Suppressor macrophage (primary cell): ENCODE measurements at places on chromosomes 12 and 14.

DNA sequence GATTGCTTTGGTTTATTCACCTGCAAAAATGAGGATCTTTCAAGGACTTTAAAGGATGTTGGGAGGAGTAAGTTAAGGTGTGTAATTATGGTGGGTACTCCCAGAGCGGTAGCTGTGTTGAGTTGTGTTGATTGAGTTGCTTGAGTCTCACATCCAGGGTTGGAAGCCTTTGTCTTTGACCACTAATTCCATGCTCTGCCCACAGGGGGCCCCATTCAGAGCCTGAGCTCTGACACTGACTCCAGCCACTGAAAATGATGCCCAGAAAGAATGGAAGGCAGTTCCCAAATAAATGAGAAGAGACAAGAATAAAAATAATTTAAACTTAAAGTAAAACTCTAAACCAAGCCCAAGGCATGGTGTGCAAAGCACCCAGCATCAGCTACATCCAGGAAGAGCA, 237.4 kb upstream of the PWP1 start:
- DNase-seq, result peak; percentile 47

DNA sequence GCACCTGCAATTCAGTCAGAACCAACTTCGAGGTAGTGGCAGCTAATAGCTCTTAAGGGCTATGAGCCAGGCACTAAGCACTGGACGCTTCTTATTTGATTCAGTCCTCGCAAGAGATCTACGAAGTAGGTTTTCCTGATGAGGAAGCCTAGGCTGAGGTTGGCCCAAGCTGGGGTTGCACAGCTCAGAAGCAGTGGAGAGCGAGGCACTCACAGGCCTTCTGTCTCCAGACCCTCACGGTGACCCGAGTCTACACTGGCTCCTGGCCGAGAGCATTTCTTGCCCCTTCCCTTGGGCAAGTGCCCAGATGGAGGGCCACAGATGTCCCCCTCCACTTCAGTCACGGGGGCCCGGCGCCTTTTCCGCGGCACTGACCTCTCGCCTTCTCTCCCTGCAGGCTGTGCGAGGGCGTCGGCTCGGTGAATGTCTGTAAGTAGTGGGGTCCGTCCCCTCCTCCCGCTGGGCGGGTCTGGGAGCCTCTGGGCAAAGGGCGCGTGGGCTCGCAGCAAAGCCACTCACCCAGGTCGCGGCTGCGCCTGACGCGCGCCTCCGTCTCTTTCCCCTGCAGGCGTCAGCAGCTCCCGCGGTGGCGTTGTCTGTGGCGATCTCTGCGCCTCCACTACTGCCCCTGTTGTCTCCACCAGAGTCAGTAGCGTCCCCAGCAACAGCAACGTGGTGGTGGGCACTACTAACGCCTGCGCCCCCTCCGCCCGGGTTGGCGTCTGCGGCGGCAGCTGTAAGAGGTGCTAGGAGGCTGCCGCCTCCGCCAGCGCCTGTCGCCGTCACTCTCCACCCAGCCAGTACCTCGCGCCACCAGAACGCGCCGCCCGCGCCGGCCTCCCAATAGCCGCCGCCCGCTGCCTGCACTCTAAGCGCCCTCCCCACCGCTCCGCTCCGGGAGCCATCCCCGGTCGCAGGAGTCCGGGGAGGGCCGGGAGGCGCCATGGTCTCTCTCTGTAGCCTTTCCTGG, 13.1 kb downstream of the KRT83 start:
- peak; percentile 74 for DNase-seq

- DNase-seq, result no peak
These were observed 18.8 kb downstream of the KCNH5 start for GRCh38 chr14:63026491-63026890.

GRCh38 chr12:100463661-100464060, 10.0 kb upstream of the NR1H4 start:
- no peak for DNase-seq

- peak; percentile 16 for DNase-seq
These were observed 42.7 kb downstream of the ATF7IP start for GRCh38 chr12:14408208-14408607.

DNA sequence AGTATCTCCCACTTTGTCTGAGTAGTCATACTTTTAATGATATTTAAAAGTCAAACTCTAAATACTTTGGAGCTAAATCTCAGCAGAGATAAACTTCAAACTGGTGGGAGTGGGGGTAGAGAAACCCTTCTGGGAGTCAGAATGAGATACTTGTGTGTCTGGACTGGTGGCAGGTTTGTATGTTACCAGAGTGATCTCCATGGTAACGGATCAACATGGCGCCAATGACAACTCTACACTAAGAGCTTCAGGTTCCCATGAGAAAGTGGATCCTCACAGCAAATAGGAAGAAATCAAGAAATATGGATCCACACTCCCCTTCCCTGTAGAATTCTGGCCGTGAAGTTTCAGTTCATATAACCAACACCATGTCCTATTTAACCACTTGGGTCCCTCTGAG, 121.9 kb downstream of the ETV6 start:
- no peak for DNase-seq

DNA sequence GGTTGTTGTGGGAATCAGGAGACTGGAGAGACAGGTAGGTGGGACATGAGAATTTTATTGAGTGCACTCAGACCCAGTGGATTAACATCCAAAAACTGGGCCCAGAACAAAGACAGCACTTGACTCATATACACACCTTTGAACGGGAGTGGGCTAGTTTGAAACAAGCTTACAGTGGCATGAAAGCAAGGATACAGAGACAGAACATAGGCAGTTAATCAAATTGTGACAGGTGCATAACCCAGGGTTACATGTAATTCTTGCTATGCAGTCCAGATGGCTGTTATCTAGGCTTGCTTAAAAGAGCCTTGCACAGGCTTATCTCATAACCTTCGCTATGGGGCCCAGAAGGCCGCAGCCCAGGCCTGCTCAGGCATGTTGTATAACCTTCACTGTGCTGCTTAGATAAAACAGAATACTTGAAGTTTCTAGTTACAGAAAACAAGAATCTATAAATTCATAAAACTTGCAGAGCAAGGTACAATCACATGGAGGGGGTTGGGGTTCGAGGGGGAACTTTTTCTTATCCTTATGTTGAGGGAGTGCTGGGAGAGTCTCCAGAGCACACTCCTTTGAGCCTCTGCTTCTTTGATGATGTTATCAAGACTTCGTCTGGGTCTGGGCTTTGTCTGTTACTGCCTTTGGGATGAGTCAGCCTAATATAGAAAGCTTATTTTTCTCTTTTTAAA, 81.7 kb downstream of the TNFAIP2 start:
- no peak for DNase-seq

DNA sequence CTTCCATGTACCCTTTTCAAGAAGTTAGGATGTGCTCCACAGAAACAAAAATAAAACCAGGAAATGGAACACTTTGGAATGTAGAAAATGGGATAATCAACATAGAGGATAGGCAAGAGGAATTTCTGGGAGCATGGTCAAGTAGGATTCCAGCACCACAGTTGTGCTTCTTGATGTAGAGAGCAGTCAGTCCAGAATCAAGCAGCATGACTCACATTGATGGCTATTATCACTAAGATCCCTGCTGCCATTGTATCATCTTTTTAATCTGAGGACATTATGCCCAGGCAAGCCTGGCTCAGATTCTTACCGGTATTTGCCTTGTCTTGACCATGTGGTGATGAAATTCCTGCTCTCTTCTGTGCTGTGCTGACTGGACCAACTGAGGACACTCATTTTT, 5.7 kb downstream of the ETFRF1 start:
- no peak for DNase-seq

- no peak for DNase-seq
These were observed 2.4 kb upstream of the MEG3 start for GRCh38 chr14:100823413-100824080.

DNA sequence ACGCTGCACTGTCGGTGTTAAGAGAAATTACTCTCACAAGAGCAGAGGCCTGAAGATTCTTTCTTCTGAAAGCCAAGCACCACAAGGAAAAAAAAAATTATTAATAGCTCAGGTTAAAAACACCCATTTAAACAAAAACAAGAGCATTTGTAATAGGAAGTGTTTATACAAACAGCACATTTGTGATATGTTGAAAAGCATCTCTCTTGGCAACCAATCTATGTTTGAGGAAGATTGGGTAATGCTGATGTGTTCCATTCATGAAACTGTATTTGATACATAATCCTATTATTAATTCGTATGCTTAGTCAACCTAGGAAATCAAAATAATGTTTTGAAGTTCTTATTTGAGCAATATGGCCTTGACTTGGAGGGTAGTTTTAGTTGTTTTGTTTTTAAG, 36.5 kb downstream of the SSPN start:
- DNase-seq, result no peak

GRCh38 chr14:95037273-95037672, 120.1 kb downstream of the DICER1 start:
- DNase-seq, result no peak

DNA sequence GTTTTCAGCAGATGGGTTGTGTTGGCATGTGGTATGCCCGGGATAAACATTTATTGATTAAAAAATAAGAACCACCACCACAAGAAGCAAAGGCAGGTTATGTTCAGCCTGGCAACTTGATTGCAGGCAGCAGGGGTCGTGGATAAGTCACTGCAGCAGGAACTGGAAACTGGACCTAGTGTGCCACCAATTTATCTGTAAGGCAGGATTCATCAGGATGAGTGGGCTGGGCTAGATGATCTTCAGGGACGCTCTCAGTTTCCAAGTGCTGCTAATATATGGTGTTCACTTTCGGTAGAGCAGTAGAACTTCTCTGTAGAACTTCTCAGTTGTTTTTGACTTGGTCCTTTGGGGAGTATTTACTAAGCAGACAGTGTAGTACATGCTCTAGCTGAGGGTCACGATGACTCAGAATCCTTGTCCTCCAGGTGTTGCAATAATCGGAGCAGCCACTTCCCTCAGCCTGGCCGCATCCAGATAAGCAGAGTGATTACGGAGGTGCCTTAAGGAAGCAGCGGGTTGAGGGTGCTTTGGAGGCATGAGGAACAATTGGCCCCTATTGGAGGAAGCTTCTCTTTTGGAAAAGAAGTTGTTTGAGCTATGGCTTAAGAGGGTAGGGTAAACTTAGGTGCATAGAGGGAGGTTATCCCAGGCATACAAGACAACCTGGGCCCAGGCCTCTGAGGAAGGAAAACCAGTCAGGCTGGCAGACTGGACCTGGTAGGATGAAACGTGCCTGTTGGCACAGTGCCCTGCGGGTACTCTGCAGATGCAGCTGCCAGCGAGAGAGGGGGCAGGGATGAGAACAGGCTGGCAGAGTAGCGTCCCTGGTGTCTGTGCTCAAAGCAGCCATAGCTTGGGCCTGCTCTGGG, 104.0 kb downstream of the GPR135 start:
- peak; percentile 77 for DNase-seq

DNA sequence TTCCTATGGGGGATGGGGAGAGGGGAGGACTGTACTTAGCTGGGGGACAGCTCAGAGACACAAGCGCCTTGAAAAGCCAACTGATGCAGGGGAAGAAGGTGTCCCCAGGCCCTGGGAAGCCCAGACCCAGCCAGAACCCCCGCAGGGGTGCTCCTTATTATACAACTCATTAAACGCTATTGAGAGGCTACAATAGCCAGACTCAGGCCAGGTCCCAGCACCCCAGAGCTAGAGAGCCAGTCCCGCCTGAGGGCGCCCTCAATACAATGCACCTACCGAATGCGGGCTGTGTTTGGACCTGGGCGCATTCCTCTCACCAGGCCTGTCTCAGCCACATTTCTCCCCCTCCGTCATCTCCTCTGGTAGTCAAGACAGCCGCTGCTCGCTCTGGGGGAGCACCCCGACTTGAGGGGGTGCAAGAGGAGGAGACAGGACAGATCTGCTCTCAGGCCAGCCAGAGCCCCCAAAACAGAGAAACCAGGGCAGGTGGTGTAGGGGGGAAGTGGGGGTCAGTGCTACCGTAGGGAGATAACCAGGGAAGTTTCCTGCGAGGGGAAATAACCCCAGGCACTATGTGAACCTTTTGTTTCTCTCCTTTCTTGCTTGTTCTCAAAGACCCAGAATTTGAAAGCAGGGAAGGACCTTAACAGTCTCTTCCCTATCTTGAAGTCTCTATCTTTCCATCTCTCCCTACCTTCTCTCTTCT, 6.1 kb upstream of the ASIC1 start:
- DNase-seq, result no peak

DNA sequence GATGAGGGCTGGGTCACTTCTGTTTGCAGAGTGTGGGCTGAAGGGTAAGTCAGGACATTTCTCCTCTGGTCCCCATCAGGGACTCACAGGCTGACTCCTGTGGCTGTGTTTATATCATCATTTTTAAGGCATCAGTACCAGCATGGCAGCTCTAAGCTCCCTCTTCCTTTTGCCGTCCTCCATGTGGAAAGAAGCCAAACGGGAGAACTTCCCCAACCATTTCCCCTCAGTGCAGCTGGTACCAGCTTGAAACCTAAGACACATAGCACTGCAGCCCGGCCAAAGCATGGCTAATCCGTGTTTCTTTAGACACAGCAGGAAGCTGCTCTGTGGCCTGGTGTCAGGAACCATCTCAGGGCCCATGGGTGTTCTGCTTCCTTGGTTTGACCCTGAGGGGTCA, 31.9 kb upstream of the ATP2A2 start:
- DNase-seq, result peak; percentile 68

DNA sequence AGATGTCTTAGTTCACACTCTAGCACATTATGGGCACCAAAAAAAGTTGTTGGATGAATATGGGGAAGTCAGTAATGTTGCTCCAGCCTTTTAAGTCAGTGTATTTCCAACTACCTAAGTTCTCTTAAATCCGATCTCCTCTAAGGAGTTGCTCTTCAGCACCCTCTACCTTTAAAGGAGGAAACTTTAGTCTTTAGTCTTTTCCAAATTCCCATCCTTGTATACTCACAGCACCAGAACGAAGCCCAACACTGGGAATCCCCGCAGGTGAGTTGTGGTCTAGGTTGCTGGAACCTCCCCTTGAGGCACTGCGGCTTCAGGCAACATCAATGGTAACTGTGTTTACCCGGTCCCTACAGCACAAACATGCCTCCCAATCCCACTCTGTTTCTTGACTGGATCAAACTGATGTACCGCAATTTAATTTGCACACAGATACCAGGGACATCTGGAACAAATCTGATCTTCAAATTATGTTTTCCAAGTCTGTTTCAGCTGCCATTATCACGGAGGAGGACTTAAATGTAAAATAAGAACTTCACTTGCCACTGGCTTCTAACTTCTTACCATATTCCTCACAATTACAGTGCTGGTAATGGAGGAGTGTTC, 179.0 kb downstream of the FOXN3 start:
- DNase-seq, result peak; percentile 45

DNA sequence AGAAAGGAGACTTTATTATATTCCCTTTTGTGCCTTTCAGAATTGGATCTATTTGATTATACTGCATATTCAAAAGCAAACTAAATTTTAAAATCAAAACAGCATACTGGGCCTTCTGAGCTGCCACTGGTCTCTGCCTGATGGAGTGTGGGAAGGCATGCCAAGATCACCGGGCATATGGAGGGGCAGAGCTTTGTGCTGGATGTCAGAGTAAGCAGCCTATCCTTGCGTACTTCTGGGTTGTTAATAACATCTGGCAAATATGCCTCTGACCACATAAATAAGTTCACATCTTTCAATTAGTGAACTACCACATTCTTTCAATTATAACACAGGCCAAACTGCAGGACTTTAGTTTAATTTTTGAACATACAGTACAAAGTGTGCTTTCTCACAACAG, 18.3 kb downstream of the MLH3 start:
- no peak for DNase-seq

- no peak for DNase-seq
These were observed 63.1 kb upstream of the SOX5 start for GRCh38 chr12:24012528-24012927.
